HS-27A (cell line): ENCODE measurements at places on chromosomes 6 and 20.

DNA sequence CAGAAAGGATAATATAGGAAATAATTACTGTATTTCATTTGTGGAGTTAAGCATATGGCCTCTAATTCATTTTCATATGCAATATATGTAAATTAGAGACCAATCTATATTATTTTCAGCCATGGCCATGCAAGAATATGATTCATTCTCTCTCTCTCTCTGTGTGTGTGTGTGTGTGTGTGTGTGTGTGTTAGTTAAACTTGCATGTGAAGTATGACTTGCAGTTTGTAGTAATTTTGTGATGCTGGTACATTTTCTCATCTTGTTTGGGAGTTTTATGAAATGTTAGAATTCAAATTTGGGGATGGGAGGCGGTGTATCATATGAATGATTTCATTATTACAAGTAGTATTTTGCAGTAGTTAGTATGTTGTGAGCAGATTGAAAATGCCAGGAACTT, 74.8 kb downstream of the JARID2 start:
- DNase-seq, result no peak

DNA sequence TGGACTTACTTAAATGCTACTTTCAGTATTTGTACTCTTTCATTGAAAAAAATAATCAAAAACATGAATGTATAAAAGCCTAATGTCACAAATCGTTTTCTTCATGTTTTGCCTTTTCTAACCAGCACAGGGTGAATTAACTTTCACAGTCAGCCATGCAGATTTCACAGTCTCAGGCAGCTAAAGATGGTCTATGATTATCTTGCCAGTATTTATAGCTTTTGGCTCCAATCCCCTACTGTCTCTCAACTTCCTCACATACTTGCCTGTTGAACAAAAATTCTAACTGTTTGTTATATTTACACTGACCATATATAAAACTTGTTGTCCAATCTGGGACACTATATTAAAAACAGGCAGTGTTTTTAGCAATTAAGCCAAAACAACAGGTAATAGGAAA, 358.2 kb downstream of the ARHGAP18 start:
- no peak for DNase-seq

DNA sequence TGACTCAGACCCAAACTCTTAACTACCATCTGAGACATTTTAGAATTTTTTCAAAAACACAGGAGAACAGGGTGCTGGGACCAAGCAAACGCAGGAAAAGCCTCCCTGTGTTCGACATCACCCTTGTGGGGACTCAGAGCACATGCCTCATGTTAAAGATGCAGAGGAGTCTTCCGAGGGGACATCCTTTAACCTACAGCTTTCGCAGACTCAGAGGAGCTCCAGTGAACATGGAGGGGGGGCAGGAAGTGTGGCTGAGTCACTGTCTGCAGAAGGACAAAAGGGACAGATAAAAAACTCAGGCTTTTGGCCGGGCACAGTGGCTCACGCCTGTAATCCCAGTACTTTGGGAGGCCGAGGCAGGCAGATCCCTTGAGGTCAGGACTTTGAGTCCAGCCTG, 15.1 kb downstream of the BMP7 start:
- DNase-seq, result no peak

DNA sequence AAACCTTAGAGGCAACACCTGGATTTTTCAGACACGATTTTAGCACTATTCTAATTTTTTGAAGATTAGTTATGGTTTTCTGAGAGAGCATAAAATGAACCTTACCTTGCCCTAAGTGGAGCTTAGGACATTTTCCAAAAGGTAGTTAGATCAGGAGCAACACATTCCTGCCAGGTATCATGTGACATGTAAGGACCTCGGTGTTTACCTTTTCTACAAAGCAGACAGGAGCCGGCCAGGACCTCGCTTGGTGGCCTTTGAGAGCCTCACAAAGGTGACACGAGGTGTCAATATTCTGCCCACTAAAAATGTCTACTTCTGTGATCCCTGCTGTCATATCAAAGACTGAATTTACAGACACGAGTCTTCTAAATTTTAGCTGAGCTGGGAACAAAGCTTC, 174.9 kb downstream of the SMOC2 start:
- DNase-seq, result no peak

GRCh38 chr20:4855555-4855954, 133.8 kb downstream of the PRND start:
- DNase-seq, result no peak

- no peak for DNase-seq
Measured at GRCh38 chr6:37496951-37497885, 2.5 kb downstream of the CCDC167 start.

DNA sequence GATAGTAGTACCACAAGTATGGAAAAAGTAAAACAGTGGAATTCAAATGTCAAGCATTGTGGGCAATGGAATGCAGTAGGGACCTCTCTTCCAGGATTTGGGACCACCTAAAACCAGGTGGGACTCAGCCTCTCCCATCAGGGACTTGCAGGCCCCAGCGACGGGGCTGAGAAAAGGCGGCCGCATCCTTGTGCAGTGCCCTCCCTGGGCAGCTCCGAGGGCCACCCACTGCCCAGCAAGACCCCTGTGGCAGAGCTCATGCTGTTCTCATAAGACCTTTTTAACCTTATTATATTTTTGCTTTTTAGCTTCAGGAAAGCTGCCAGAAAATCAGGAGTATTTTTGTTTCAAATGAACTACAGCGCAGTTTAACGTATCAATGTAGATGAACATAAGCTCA, 142.6 kb upstream of the RPS6KA2 start:
- no peak for DNase-seq

GRCh38 chr20:57092112-57092899, 174.1 kb downstream of the BMP7 start:
- no peak for DNase-seq

DNA sequence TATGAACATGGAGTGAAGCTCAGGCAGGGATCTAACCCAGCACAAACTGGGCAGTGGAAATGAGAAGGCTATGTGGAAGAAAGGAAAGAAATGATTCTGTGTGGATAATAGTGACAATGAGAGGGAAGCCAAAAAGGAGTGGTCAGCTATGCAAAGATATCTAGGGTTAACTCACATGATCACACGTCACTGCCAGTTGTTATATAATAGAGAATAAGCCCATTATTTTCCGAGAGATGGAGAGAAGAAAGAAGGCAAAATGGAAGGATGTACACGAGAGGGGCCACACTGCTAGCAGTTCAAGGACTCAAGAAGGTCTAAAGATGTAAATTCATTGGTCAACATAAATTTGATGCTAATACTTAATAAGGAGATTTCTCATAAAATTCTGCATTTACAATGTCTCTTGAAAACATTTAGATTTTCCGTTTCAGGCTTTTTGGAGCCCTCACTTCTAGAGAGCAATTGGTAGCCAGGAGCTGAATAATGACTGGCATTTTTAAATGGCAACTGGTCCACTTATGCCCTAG, 18.8 kb upstream of the RCAN2 start:
- no peak for DNase-seq
